ENCODE measurements at places on chromosomes 6 and 20.

- peak; percentile 17 for DNase-seq
Measured at GRCh38 chr20:32155017-32155981, 45.8 kb downstream of the TM9SF4 start.

GRCh38 chr6:91106083-91106482 lies 519.2 kb upstream of the MAP3K7 start:
- no peak for DNase-seq

DNA sequence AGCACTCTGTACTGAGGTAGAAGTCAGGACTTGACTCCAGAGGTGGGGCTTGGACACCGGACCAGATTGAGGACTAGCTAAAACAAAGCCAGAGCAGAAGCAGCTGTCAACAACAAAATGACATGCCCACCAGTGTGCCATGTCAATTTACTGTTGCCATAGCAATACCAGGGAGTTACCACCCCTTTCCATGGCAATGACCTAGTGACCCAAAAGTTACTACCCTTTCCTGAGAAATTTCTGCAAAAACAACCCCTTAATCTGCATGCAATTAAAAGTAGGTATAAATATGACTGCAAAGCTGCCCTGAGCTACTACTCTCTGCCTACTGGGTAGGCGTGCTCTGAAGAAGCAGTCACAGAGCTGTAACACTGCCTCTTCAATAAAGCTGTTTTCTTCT lies 21.0 kb downstream of the MAP3K5 start:
- no peak for DNase-seq

DNA sequence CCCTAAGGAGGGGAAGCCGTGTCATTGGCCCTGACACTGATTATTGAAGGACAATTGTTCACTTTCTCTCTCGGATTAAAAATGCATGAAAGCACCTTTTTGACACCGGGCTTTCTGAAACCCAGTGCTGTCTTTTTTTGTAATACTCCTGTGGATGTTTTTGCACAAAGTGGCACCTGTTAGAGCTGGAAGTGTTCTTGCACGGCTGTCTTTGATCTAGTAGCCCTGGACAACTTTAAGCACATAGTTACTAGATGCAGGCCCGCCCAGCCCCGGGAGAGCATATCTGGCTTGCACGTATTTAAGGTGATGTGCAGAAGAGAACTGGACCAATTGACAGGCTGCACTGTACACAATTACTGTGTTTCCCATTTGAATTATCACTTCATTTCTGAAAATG lies 72.6 kb downstream of the ARID1B start:
- DNase-seq: no peak

DNA sequence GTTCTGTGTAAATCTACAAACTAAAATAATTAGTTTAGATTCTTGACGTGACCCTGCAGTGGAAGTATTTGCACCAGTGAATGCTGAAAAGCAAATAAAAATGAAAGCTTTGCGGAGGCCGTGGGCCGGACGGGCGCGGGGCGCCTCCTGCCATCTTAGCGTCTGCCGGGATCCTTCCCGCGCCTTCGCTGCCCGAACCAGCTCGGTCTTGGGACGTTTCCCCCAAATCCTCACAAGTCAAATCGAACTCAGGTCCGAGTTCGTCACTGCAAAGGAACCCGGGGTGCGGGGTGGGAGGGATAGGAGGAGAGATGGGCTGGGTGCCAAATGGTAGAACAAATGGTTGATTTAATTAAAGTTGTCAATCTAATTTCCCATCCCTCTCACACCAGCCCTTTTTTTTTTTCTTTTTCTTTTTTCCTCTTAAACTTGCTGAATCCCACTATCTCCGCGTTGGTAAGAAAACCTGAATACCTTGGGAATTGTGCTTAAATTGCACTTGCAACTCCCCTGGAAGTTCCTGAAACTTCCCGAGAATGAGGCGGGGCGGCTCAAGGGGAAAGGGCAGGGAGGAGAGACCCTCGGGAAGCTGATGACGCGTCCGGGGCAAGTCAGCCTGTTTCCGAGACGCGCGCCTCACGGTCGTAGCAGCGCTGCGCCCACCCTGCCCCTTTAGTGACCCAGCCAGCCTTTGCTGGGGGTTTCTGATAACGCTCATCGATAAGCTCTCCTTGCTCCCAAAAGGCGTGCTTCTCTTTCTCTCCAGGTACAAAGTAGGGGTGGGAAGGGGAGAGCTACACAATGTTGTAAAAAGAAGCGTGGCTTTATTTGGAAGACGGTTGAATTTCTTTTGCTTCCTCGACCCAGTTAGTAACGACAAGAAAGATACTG lies 1.8 kb downstream of the GJA1 start:
- no peak for DNase-seq

DNA sequence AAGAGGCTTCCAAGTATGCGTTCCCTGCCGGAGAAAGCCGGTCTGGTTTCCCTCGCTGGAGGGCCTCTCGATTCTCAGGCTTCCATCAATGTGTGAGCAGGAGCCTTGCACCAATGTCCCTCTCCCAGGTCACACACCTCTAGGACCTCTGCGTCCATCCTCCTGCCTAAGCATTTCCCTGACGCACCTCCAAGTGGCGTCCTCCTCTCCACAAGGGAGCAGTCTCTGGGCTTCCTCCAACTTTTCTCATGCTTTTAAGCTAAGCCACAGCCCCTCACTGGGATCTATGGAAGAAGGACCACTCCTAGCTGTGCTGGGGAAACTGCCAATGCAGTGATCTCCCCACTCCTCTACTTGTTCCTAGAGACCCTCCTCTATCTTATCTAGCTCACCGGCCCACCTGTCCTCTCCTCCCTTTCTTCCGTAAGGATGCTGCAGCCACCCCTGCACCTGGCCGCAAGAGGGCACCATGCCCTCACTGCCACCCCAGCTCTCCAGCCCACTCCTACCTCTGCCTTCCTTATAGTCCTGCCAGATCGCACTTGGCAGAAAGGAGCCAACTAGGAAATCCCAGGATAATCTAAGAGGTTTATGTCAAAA lies 258.7 kb downstream of the LRFN2 start:
- DNase-seq: peak; percentile 4

DNA sequence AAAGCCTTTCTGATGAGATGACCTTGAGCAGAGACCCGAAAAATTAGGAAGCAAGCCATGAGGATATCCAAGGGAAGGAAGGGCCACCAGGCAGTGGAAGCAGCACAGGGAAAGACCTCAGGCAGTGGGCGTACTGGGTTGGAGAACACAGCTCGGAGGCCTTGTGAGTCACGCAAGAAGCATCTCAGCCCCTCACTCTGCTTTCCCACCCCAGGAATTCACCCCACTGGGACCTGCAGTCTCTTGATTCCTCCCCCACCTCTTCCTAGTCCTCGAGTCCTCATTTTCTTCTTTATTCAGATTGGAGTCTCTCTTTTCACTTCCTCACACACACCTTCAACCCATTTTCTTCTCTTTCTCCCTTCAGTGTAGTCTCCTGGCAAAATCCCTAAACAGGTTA lies 27.0 kb downstream of the RPRD1B start:
- no peak for DNase-seq

GRCh38 chr20:33178726-33179125 lies 10.8 kb downstream of the BPIFA2 start:
- no peak for DNase-seq

GRCh38 chr20:11452326-11452725 lies 465.4 kb upstream of the BTBD3 start:
- DNase-seq: no peak

GRCh38 chr6:90940812-90941481 lies 354.1 kb upstream of the MAP3K7 start:
- no peak for DNase-seq

DNA sequence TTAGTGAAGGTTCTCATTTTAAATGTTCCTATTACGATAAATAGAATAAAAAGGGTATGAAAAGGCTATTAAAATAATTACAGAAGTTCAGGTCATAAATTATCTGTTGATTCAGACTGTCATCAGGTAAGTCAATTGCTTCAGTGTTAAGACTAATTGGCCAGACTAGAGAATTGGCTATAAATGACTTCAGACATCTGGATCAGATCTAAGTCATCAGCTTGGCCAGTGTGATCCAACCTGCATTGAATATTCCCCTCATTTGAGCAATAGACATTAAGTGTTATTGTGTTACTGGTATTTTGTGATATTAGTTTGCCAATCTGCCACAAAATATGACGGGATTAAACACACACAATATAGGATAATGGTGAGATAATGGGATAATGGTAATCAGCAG lies 377.6 kb upstream of the CITED2 start:
- DNase-seq: no peak

- no peak for DNase-seq
Measured at GRCh38 chr6:100296810-100297544, 167.7 kb downstream of the SIM1 start.

DNA sequence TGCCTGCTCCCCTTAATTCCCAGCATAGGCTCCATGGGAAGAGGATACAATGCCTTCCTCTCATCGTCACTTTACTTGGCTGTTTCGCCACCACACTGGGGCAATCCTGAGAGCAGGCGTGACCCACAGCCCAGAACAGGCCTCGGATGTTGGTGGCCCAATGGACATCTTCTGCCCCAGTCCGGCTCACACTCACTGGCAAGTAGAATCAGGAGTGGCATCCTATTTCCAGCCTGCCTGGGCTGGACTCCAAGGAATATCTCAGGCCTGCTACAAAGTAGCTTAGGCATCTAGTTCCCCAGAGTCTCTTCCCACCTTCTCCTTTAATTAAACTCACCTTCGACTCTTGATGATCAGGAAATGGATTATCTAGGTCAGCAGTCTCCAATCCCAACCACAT lies 110.5 kb downstream of the LRFN2 start:
- no peak for DNase-seq

GRCh38 chr20:37615340-37616109 lies 78.3 kb upstream of the CTNNBL1 start:
- no peak for DNase-seq

GRCh38 chr6:84416043-84416657 lies 188.7 kb upstream of the CEP162 start:
- no peak for DNase-seq

DNA sequence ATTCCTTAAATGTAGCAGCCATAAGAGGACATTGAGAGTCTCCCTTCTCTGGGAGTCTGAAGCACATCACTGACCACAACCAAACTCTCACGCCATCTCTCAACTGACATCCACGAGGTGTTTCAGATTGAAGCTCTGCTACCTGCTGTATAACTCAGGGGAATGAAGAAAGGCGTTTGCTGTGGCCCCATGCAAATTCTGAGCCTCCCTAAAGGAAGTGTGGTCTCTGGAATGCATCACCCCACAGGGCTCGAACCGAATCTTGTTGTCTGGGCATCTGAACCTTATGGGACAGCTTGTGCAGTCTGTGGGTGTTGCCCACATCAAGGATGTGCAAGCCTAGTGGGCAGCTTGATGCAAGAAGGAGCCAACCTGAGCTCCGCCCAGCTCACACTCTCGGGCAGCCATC lies 10.9 kb downstream of the PMEPA1 start:
- peak; percentile 43 for DNase-seq

DNA sequence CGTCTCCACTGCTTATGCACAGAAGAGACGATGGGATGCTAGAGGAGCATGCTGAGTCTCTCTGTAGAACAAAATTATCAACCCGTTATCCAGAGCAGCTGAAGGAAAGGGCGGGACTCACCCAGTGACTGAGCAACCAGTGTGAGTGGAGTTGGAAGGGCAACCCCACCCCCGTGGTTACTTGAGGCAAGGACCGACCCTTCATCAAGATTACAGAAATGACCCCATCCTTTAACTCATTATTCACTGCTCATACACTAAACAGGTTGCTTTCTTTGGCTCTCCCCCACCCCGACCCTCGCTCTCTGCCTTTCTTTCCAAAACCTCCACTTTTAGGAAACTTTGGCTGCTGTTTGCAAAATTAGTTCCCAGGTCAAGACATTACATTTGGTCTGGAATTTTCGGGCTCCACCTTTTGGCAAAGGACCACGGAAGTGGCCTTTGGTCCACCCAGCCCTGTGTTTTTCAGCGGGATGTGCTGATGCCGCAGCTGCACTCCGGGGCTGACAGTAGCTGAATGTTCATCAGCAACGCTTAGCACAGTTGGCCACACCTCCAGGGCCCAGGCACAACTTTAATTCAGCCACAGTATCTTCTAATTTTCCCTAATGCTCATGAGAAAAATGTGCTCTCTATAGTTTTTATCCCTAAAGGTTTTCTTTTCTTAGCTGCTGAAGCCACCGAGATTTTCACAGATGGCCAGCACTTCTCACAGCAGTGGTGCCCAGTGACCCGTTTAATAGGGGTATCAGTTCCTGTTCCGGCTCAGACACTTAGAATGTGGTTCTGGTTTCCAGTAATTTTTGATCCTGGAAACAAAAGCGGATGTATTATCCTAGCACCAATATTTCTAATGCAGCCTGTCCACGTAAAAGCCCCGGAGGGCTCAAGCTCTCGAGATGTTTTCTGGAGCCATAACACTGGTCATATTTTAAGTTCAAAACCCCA lies 103.6 kb upstream of the NXT1 start:
- DNase-seq: no peak

Measured in stimulated activated naive B cell treated with anti-CD40 and anti-IgM and Interleukin-4, amounts not matched to agents 10 μg/mL and 1 μg/mL and 100 μg/mL, for 72 hours (primary cell).